ENCODE measurements at places on chromosomes 4 and X.

DNA sequence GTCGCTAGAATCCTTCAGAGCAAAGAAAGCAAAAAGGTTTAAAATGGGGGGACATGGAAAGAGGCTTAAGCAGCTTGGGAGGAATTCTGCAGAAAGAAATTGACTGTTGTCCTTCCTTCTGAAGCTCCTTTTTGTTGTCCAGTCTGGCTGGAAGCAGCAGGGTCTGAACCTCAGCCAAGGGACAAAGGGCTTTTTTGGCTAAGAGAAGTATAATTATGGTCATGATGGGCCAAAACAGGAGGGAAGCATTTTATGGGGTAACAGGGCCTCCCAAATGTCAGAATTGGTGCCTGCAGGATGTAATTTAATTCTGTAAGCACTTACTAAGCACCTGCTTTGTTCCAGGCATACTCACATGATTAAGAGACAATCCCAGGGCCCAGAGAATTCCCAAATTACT lies 74.2 kb upstream of the CPEB2 start:
- no peak for DNase-seq

GRCh38 chrX:105650986-105651385 lies 171.4 kb upstream of the NRK start:
- DNase-seq = no peak

DNA sequence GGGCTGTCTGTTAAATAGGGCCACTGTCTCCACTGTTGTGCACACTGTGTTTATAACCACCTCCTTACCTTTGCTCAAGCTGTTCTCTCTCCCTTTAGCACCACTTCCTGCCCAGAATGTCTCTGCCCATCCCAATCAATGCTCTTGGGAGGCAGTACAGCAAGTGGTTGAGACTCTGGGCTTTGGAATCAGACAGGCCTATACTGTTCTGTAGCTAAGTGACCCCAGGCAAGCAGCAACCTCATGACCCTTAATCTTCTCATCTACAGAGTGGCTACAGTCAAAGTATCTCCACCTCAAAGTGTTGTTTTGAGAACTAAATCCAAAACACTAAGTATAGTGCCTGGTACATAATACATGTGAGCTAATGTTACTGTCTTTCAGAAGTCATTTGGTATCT lies 3.8 kb upstream of the TXK start:
- no peak for DNase-seq

DNA sequence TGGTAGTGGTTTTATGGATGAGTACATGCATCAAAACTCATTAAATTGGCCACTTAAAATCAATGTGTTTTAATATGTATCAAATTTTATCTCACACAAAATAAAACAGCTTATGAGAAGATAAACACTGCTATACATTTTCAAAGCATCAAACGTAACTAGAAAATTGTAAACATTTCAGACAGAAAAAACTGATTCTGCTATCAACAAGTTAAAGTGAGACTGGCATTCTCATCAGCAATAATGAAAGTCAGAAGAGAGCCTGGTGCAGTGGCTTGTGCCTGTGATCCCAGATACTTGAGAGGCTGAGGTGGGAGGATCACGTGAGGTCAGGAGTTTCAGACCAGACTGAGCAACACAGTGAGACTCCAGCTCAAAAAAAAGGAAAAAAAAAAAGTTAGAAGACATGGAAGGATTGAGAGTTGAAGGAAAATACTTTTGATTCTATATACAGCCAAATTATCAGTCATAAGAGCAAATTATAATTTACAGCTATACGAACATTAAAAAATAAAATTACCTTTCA lies 2.9 kb downstream of the TBCK start:
- DNase-seq = no peak

DNA sequence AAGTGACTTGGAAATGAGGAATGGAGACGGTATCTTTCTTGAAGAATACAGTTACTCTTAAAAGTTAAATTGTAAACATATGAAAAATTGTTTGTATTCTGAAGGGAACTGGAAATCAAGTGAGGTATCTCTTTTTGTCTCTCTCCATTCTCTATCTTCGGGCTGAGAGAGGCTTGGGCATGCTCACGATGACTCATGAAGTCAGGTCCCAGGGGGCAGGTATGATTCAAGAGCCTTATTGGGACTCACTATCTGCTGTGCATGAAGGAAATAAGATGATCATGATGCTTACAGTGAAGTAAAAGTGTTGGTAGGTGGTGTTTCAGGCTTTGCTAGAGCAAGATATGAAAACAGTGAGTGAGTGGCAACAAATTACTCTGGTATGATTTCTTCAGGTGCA lies 200.4 kb upstream of the PITX2 start:
- no peak for DNase-seq

DNA sequence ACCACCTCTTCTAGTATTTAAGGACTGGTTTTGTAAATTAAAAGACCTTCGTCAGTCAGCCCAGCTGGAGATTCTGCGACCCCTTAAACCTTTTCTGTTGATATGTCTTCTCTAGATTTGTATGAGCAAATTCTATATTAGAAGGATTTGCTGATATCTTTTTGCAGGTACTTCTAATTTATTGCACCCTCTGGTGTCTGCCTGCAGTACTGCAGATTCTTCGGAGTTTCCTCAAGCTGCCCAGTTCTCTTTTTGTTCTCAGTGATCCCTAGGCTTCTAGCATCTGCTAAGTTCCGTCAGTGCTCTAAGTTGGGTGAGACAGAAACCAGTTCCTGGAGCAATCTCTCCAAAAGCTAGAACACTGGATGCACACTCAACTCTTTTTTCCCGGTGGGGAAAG lies 545.2 kb downstream of the C4orf33 start:
- peak; percentile 26 for DNase-seq

- DNase-seq = no peak
Observed at GRCh38 chr4:35520059-35520458, 724.3 kb downstream of the ARAP2 start.

DNA sequence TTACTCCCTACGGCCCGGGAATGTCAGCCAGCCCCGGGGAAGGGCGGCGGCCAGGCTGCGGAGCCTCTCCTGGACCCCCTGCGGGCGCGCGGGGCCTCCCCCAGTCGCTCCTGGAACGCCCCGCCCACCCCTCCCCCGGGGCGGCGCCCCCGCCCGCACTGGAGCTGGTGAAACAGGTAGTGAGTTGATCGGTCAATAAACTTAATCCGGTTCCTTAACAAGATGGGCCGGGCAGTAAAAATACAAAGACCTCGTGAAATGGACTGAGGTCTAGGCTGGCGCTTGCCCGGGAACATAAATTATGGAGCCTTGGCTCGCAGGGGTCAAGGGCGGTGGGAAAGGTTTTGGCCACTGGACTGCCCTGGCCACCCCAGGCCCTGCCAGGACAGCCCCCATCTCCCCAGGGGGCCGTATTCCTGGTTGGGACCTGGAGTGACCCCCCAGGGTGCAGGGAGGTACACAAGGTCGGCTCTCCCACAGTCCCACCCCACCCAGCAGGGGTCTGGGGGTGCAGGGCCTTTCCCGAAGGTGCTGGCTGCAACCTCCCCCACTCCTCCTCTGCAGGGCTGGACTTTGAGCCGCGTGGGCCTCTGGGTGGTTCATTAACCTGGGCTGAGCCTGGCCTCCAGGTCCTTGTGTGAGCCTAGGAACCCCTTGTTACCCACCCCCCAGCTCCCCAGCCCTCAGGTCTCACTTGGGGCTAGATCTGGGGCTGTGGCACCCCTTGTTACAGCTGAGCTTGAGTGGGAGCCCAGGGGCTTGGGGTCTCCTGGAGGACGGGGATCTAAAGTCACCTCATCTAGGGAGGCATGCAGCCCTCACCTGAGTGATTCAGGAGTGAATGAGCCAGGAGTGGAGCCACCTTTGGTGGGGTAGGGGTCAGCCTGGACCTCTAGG lies 2.5 kb downstream of the FGFR3 start:
- DNase-seq = no peak

DNA sequence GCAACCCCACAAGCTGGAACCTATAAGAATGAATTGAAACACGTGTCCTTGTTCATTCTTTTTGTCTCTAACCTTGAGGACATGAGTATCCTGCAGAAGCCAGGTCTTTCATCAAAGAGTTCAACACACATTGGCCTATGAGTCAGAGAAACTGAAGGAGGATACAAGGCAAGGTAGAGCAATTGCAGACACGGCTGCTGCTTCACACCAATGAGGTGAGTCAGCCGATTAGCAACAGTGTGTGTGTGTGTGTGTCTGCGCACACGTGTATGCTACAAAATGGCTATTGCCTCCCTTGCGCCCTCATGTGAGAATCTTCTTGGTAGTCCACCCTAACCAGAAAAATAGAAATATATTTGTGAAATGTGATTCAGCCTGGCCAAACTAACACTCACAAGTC lies 1477.7 kb upstream of the IGFBP7 start:
- DNase-seq = no peak

- DNase-seq = no peak
Observed at GRCh38 chrX:100944601-100945000, 15.9 kb upstream of the XKRX start.

GRCh38 chr4:81023484-81023883 lies 7.0 kb upstream of the BMP3 start:
- DNase-seq = no peak

- DNase-seq = no peak
Observed at GRCh38 chr4:82423245-82424054, 6.8 kb downstream of the HNRNPDL start.

- DNase-seq = no peak
Observed at GRCh38 chr4:5391492-5391891, 316.9 kb downstream of the EVC2 start.

DNA sequence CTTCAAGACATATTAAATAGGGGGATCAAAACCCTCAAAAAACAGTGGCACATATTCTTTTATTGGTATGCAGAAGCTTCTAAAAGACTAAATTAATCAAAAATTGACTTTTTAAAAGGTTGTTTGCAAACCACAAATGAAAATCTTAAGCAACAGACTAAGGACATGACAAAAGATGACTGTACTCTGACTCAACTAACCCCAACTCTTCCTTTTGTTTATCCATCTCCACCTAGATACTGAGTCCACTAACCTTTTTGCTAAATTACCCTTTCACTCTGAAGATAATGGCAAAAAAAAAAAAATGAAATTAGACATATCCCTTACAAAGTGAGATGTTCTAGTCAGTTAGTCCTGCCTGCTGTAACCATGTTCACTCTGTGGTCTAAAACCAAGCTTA lies 91.6 kb upstream of the NLRP2B start:
- DNase-seq = no peak

DNA sequence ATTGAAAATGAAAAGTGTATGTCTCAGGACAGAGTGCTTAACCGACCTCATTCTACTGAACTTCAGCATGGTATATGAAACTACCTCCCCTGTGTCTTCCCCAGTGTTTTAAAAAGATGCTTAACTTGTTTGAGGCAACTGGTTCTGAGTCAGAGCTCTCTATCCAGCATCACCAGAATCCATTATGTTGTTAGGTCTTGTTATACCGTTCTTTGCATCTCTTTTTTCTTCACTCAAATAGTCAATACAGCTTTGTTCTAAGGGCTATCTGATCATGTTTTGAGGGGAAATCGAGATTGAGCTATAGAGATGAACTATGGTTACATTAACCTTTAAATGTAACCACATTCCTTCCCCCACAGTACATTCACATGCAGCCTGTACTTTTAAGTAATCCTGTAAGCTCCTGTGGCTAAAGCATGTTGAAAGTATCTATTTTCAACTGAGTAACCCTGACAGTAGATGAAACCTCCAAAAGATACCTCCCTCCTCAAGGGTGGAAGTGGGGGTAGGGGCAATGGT lies 514.4 kb downstream of the RPA4 start:
- DNase-seq = peak; percentile 58

DNA sequence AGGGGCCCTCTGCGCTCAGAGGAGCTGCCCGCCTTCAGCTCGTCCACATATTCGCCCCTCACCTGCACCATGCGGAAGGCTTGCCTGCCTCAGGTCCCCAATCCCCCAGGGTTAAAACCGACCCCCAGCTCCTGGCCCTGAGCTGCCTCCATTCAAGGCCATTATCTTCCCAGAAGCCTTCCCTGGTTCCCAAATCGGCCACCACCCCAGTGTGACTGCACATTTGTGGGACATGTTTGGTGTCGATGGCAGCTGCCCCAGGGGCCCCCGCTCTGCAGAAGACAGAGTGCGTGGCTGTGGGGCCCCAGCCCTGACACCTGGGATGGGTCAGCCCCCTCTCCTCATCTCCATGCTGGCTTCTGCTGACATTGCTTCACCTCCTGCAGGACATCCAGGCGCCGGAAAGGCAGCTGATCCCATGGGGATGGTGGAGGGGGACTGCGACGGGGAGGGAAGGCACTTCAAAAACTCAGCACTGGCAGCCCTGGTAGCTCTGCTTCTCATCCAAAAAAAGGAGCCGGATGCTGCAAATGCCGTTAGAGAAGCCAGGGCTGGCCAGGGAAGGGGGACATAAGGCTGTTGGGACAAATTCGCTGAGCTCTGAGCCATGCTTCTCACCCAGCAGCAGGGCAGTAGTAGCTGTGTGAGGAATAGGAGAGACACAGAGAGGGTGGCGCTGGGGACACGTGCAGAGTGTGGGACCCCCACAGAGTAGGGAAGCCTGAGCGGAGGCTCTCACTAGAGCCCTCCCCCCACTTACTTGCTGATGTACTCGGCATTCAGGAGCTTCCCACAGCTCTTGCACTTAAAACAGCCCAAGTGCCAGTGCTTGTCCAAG lies 78.5 kb downstream of the ABLIM2 start:
- DNase-seq = no peak

- DNase-seq = no peak
Observed at GRCh38 chrX:41352329-41352838, 18.4 kb downstream of the DDX3X start.

- DNase-seq = no peak
Observed at GRCh38 chr4:151458148-151458547, 49.2 kb downstream of the FHIP1A start.

GRCh38 chrX:68714856-68715255 lies 67.4 kb downstream of the STARD8 start:
- DNase-seq = no peak

DNA sequence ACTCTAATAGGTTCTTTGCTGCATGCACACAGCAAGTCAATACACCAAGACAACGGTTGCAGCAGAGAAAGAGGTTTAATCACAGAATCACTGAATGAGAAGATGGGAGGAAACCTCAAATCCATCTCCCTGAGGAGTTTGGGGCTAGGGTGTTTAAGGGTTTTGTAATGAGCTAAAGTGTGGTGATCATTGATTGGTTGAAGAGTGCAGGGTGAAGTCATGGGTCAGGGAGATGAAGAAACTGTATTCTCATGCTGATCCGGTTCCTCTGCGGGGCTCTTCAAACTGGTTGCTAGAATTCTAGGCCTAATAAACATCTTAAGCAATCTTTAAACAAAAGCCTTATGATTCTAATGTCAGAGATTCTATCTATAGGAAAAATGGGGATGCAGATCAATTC lies 432.5 kb upstream of the FAM47C start:
- DNase-seq = no peak

- DNase-seq = no peak
Observed at GRCh38 chr4:128787509-128788311, 21.8 kb upstream of the JADE1 start.

GRCh38 chr4:10144966-10145365 lies 28.4 kb upstream of the WDR1 start:
- no peak for DNase-seq

Data from activated CD4-positive, alpha-beta T cell treated with anti-CD3 and anti-CD28 coated beads, Interleukin-2, amount 50 U/mL, for 16 hours (primary cell).